ENCODE measurements at places on chromosomes 2 and 18.

GRCh38 chr2:172105471-172106107 is 2.9 kb upstream of the DLX2 start:
- no peak for DNase-seq

- peak; percentile 37 for DNase-seq
Measured at GRCh38 chr2:29923110-29923721, 1.8 kb upstream of the ALK start.

GRCh38 chr2:232268636-232269165 is 109.8 kb upstream of the ALPP start:
- DNase-seq, result no peak

GRCh38 chr2:207133820-207134519 is 31.8 kb downstream of the KLF7 start:
- DNase-seq, result no peak

DNA sequence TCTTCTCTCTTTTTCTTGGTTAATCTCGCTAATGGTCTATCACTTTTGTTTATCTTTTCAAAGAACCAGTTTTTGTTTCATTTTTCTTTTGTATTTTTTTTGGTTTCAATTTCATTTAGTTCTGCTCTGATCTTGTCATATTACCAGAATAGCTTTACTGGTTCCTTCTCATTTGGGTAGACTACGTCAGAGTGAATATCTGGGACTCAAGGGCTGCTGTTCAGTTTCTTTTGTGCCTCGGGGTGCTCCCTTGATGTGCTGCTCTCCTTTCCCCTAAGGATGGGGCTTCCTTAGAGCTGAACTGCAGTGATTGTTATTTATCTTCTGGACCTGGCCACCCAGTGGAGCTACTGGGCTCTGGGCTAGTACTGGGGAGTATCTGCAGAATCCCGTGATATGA is 29.4 kb upstream of the IL1RN start:
- no peak for DNase-seq

DNA sequence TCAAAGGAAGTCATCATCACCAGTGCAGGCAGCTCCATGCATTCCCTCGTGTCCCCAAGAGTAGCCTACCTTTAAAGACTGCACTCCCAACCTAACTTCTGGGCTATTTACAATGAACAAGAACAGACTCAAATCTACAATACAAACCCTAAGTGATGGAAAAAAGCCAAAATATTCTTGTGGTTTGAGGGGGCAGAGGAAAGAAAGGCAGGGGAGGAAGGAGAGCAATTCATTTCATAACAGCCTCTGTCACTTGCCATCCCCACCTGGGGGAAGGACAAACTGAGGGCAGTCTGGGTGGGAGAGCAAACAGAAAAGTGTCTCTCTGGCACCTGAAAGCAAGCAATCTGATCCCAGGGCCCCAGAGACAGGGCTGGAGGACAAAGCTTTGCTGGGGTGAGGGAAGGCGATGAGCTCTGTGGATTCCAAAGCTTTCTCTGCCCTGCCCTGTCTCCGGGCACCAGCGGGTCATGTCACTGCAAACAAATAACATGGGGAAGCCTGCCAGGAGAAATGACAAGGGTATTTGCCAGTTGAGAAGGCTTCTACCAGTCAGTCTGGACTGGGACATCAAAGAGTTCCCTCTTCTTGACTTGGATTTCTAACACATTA is 528.0 kb upstream of the TNP1 start:
- DNase-seq, result no peak

DNA sequence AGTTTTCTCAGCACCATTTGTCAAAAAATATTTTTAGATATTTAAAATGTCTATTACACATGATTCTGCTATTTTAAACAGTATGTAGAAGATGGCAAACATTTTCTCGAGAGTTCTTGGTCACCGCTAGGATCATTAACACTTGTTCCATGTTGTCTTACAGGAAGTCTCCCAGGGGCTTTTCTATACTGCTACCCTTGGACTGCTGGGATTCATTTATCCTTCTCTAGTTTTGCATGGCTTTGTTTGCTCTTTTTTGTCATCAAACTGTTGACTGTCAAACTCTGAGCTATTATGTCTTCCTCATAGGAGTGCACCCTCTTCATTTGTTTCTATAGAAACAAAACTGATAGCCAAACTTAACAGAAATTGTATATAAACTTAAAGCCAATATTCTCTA is 184.9 kb downstream of the CDCA7 start:
- DNase-seq, result no peak

- DNase-seq, result no peak
Measured at GRCh38 chr18:33934258-33934657, 290.5 kb downstream of the NOL4 start.

- no peak for DNase-seq
Measured at GRCh38 chr2:23268467-23269263, 116.3 kb upstream of the KLHL29 start.

DNA sequence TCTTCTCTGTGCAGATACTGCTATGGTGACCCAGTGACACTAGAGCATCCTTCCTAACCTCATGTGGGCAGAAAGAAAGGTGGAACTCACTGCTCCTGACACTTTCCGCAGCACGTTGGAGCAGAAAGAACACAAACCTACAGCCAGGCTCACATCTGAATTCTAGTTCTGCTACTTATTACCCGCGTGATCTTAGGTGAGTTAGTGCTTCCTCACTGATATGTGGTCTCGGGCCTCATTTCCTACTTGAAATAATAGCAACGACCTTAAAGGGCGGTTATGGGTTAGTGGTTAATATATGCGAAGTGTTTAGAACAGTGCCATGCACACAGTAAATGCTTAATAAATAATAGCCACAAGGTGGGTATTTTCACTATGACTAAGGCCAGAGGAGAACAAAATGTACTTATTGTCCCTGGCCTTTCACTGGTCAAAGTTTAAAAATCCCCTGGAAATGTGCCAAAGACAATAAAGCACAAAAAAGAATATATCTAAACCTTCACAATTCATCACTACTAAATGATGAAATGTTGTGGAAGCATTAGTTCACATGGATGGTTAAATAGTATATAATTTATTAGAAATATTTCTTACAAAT is 66.6 kb downstream of the MYOM1 start:
- DNase-seq, result no peak

GRCh38 chr2:55965966-55966365 is 42.4 kb upstream of the EFEMP1 start:
- no peak for DNase-seq

GRCh38 chr2:173568054-173568453 is 213.4 kb downstream of the CDCA7 start:
- DNase-seq, result no peak

GRCh38 chr2:127439343-127439742 is 21.1 kb downstream of the PROC start:
- DNase-seq, result no peak

DNA sequence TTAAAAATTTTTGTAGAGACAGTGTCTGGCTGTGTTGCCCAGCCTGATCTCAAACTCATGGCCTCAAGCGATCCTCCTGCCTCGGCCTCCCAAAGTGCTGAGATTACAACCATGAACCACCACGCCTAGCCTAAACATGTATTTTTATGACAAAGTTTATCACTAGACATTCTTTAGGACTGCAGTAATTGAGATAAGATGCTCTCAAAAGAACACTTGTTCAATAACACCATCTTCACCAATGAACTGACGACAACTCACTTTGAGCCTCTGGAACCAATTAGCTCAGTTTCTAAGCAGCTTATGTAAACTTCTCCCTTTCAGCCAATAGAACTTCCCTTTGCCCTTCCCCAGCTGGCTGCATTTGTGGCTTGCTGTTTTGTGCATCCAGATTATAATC is 15.3 kb upstream of the PPP4R1 start:
- DNase-seq, result no peak

DNA sequence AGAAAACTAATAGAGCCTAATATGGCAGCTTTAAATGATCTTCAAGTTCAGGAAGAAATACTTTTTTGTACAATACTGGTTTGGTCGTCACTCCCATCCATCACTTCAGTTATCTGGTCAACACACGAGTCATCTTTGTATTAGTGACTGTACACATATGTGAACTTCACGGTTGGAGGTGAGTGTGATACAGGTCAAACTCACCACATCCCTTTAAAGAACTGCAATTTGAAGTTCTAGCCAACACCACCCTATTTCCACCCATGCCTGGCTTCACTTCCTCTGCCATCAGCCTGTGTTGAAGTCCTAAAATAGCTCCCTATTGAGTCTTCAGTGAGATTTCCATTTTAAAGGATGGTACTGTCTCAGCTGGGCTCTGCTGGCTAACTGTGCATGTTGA is 361.9 kb downstream of the TXNL1 start:
- no peak for DNase-seq

DNA sequence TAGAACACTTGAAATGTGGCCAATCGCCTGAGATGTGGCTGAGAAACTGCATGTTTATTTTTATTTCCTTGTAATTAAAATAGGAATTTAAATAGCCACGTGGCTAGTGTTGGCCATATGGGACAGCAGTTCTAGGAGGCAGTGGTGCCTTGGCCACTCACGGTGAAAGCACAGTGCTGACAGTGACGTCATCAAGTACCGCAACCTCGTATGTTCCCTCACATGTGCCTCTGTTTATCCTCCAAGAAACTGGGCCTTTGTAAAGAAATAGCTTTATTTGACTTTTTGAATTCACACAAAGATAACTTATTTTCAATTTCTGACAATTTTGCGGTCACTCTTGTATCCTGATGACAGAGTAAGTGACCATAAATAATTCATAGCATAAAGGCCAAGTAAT is 575.0 kb downstream of the DCDC2C start:
- DNase-seq, result no peak

GRCh38 chr2:32008805-32009515 is 1.8 kb downstream of the MEMO1 start:
- DNase-seq, result no peak

DNA sequence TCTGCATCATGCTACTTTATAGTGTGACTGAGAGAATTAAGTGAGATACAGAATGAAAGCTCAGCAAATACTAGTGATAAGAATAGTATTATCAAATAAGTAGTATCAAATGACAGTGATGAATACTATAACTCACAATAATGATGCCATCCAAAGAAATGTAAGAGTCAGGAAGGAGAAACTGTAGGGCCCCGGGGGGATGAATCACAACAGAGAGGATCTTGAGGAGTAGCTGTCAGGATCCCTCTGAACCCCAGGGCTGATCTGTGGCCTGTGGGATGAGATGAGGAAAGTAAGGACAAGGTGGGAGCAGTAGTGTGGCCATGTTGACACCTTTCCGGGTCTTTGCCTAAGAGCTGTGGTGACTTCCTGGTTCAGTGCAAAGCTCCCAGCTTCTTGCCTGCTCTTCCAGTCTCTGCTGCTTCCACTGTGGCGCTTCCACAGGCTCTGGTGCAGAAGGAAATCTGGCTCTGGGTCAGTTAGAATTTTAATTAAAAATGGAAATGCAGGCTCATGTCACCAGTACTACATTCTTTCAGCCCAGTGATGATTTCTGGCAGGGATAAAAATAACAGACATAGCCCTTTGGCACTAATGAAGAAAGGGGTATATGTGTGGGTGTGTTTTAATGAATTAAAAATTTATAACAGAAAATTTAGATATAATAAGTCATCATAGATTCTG is 166.9 kb downstream of the MYO3B start:
- DNase-seq, result no peak

- no peak for DNase-seq
Measured at GRCh38 chr2:109437325-109438090, 176.3 kb downstream of the SEPTIN10 start.

DNA sequence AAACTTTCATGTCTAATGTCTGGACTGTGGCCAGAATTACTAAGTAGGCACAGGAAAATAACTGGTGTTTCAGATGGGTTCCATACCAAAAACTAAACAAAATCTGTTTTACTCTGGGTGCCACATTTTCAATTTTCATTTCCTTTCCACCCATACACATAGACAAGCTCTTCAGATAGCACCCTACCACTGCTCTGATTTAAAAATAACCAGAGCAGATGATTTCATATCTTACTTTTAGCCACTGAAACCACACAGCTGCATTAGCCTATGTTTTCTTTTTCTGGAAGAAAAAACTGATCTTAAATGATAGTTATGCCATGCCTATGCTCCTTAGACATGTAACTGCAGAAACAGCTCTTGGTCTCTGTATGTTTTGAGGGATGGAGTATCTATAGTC is 647.6 kb downstream of the CPS1 start:
- no peak for DNase-seq

DNA sequence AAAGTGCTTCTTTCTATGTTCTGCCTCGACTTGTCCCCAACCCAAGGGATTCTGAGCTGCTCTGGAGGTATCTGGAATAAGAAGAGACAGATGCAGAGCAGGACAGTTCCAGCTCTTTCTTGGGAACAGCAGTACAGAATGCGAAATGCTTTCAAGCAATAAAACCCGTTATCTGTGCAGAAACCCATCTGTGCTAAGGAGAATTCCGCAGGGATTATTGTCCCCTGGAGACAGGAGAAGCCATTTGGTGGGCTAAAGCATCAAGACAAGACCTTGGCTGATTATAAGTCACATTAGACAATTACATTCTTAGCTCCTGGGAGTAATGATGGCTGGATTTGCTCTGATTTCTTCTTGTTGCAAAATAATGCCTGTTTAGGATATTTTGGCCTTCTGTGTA is 185.4 kb upstream of the GLI2 start:
- no peak for DNase-seq
